ENCODE measurements at places on chromosomes 3 and 15.

- no peak for DNase-seq
Observed at GRCh38 chr3:173703771-173704170, 306.2 kb downstream of the NLGN1 start.

- DNase-seq, result no peak
Observed at GRCh38 chr3:30989276-30990030, 95.0 kb upstream of the GADL1 start.

DNA sequence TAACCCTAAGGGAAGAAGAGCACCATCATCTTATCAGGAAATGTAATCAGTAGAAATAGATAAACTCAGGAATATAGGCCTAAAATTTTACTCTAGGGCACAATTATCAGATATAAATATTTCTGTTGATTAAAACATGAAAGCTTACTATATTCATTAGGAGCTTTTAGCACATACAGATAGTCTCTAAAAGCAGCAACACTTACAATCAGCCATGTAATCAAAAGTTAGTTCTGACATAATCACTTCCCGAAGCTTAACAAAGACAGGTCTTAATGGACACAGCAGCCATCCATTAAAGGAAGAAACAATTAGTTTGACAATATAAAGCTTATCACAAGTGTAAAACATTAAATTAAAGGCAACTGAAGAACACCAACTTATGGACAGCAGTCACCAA lies 30.6 kb downstream of the DCLK3 start:
- no peak for DNase-seq

DNA sequence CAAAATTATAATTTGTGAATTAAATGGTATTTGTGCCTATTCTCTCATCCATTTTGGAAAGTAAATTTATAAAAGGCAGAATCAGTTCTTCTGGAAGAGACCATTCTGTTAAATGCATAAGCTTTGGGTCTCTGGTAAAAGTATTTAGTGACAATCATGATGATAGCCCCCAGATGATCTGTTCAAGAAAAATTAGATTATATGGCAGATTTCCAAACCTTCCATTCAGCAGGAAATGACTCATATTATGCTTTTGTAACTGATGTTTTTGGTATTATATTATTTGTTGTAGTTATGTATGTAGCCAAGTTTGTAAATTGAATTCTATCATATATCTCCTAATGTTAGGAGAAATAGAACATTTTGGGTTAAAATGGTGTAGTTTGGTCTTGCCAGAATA lies 340.8 kb upstream of the DPH6 start:
- no peak for DNase-seq

DNA sequence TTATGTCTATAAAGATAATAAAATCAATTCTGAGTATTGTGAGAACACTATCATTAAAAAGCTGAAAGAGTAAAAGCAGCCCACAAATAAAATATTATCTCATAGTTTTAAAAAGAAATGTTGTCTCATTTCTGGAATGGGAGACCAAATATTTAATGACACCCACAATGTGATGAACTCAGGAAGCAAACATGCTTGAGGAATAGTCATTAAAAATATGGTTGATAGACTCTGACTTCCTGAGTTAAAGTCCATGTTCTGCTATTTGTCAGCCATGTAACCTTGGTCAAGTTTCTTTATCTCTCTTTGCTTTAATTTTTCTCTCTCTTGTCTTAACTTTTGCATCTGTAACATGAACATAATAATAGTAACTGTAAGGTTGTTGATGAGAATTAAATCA lies 35.5 kb upstream of the CHMP2B start:
- DNase-seq, result no peak

DNA sequence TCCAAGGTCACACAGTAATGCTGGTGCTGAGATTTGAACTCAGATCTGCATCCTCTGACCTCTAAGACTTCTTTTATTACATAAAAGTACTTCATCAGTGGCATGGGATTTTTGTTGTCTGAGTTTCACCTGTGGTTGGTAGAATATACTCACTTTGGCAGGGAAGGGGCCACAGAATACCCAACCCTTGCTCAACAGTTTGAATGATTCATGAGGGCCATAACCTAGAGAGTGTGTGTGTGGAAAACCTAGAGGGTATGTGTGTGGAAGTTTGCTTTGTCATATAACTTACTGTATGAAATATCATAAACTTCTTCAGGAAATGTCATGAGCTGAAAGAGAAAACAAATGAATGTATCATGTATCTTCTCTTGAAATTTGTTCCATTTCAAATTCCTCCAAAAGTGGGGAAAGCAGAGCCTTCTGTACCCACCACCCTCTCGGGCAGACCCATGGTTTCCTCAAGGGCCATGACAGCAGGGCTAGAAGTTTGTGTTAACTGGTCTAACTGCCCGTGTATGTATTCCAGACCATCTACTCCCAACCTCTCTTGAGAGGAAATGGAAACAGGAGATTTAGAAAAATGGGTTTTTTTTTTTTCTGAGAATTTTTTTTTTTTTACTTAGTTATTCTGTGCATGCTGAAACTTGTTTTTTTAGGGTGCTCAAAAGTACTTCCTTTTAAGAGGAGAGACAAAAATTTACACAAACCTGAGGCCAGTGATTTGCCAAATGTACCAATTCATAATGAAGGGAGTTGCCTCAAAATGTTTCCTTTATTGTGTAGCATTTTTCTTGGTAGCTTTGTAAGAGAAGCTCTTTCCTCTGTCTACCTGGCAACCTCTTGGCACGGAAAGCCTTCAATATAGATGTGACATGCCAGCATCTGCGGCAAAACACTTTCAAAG lies 127.0 kb downstream of the TPRG1 start:
- DNase-seq, result no peak
